ENCODE measurements at places on chromosomes 2 and 18. TPM values are rescaled to one million over a fixed set of nuclear protein-coding genes. Genes with fewer than 3 reads are reported as not detected.

GRCh38 chr2:122682356-122682755 lies 926.9 kb downstream of the TSN start:
- DNase-seq = no peak

The STPG4 gene
- total RNA-seq = not detected

DNA sequence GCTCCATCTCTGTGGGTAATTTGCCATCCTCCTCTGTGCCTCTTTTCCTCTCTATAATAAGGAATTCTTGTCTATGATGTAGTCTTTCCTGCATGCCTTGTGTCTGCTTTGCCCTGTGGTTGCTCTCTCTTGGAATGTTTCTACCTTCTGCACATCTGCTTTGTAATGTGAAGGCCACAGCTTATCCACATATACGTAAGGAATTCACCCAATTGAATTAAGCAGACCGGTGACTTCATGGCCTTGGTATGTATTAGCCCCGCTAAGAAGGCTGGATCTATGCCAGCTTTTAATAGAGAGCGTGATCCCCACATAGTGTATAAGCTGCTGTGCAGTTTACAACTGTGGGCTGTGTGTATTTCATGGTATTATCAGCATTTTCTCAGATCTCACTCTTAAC lies 274.7 kb downstream of the RNF144A start:
- no peak for DNase-seq

- DNase-seq = peak; percentile 78
These were observed 280 bp upstream of the CYP1B1 start for GRCh38 chr2:38076152-38076709.
